ENCODE measurements at places on chromosomes 4 and X.
A peak's percentile ranks its signal among the peaks of the same experiment; 100 is the strongest.

DNA sequence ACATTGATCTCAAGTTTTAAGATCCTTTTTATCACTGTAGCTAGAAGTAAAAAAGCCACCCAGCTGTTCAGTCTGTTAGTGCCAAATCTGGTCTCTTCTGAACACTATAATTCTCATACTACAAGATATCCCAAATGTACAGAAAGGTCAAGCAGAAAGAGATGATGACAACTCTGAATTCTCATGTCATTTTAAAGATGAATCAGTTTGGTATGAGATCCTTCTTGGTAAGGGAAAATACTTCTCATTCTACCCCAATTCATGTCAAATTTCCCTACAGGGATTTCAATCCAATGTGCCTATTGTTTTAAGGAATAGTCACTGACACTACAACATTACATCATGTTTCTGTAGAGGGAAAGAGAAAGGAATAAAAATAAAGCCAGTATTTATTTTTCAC, 184.5 kb downstream of the CPEB2 start:
- DNase-seq: no peak

GRCh38 chr4:170229006-170229405, 139.2 kb upstream of the AADAT start:
- DNase-seq: no peak

- no peak for DNase-seq
These were observed 78.9 kb downstream of the FAT1 start for GRCh38 chr4:186644737-186645261.

DNA sequence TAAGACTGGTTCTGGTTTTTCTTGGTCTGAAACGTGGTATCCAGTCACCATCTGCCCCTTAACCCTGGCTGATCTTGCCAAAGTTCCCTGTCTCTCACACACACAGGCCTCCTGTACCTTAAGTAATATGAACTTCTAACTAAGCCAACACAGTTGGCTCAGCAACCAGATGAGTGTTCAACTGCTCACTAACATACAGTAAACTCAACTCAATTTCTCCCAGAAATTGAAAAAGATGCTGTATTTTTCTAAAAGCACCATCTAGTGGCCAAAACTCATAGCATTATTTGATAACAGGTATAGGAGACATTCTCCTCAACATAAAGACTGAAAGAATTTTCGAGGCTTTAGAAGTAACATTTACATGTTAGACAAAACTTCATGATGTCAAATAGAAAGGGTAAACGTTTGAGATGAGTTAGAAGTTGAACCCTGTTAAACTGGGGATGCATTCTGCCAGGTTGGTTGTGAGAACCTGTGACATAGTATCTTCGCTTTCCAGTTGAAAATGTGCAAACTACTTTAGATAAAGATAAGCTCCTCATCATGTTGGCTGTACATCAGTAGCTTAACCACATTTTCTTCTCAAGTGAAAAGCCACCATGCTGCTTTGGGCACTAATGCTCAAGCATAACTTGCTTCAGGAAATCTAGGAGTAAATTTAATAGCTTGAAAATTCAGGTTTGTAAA, 31.2 kb downstream of the CCNI start:
- peak; percentile 37 for DNase-seq

DNA sequence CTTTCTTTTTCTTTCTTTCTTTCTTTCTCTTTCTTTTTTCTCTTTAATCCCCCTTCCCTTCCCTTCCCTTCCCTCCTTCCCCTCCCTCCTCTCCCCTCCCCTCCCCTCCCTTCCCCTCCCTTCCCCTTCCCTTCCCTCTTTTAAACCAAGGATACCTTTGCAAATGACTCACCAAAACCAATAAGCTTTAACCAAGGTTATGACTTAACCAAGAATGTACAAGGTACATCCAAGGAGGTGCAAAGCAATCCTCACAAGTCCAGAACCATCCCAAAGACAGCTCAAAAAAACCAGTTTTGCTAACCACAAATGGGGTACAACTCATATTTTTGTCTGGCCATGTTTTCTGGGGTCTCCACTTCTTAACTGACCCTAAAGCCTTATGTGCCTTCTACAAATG, 174.7 kb upstream of the PPP1R2C start:
- DNase-seq: no peak

- no peak for DNase-seq
These were observed 17.8 kb downstream of the SCD5 start for GRCh38 chr4:82780752-82781231.

DNA sequence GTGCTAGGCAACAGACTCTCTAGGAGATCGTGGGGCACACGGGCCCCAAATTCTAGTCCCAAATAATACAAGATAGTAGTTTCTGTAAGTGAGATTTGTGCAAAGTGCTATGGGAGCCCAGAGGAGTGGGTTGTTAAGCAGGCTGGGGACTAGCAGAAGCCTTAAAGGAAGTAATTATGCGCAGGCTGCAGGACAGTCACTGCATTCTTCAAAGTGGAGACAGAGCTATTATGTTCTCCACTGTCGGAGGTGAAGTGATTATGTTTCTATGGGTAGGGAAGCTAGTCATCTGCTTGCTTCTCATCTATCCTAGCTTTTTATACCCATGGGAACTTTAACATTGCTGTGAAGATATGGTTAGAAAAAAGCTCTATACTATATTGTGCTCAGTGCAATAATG, 154.2 kb downstream of the CPE start:
- DNase-seq: no peak

DNA sequence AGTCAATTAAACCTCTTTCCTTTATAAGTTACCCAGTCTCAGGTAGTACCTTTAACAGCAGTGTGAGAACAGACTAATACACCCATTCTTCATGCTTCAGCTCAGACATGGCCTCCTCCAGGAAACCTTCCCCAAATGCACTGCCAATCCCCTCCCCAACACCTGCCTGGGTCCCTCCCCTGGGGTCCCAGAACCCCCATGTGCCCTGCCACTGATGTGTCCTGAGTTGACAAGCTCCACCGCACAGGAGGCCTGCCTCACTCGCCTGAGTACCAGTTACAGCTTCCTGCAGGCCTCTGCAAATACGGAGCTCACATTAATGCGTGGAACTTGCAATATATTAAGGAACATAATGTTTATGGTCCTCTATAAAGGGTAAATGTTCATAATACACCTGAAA, 34.9 kb upstream of the CRMP1 start:
- no peak for DNase-seq

DNA sequence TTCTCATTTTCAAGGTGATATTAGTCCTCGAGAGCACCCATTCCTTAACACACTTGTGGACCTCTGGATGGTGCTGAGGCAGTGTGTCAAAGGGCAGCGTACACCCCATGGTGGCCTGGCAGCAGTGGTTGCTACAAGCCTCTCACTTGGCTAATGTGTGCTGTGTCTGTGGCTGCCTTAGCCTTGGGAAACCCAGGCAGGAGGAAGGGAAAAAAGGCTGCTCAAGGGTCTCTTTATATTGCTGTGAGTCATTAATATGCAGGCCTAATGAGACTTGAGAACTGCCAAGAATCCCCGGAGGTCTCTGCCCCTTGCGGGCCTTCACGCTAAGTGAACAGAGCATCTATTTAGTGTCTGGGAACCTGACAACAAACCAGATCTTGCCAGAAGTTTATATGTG, 7.0 kb downstream of the PCDH10 start:
- DNase-seq: no peak

GRCh38 chr4:101801958-101802357, 11.4 kb downstream of the BANK1 start:
- no peak for DNase-seq

GRCh38 chr4:60450054-60450453, 750.1 kb upstream of the ADGRL3 start:
- no peak for DNase-seq

DNA sequence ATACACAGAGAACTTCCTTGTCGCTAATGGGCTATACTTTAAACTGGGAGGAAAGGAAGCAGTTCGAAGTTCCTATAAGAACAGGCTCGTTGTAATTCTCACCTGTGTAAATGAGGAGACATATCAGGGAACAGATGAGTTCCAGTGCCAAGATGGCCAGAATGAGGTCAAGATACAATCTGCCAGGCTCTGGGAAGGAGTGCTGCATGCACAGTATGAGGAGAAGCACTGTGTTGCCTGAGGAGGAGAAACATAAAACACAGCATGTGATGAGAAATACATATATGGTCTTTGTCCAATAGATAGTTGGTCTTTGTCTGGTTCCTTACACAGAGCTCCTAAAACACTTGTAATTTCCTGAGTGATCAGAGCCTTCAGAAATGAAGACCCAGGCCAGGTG, 24.3 kb downstream of the TMEM192 start:
- DNase-seq: no peak

GRCh38 chr4:154497889-154498288, 6.3 kb upstream of the DCHS2 start:
- DNase-seq: no peak

DNA sequence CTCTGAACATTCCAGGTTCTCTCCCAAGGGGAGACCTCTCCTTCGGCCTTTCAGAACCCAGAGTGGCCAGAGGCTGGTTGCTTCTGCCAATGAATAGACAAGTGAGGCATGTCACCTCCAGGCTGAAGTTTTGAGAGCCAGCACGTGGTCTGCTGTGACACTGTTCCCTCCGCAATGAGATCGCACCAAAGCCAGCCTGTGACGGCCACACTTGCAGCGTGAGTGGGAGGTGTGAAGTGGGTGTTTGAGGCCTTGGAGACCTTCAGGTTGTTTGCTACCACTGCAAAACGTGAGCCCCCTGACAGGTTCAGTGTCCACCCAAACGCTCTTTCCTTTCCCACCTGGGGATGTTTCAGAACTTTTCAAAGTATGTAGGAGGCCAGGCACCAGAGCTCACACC, 81.0 kb downstream of the WFS1 start:
- DNase-seq: no peak

DNA sequence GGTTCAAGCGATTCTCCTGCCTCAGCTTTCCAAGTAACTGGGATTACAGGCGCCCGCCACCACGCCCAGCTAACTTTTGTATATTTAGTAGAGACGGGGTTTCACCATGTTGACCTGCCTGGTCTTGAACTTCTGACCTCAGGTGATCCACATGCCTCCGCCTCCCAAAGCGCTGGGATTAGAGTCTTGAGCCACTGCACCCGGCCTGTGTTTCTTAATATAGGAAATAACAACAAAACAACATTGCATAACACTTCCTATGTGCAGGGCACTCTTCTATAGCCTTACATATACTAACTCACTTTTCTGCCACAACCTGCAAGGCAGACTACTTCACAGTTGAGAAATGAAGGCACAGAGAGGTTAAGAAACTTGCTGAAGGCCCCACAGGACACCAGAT, 12.8 kb upstream of the TMEM131L start:
- no peak for DNase-seq

- no peak for DNase-seq
These were observed 10.0 kb upstream of the RGN start for GRCh38 chrX:47068214-47068613.

GRCh38 chr4:30865691-30866090, 145.5 kb downstream of the PCDH7 start:
- no peak for DNase-seq

Measured in HFF-Myc (cell line).